ENCODE measurements at places on chromosomes 2 and 18.

GRCh38 chr2:126399001-126399400, 257.0 kb upstream of the GYPC start:
- no peak for DNase-seq

- DNase-seq = no peak
Observed at GRCh38 chr2:157152362-157152761, 105.1 kb upstream of the GALNT5 start.

GRCh38 chr2:130871843-130872740, 35.4 kb downstream of the ARHGEF4 start:
- no peak for DNase-seq

- no peak for DNase-seq
Observed at GRCh38 chr2:62469114-62469513, 36.9 kb downstream of the TMEM17 start.

DNA sequence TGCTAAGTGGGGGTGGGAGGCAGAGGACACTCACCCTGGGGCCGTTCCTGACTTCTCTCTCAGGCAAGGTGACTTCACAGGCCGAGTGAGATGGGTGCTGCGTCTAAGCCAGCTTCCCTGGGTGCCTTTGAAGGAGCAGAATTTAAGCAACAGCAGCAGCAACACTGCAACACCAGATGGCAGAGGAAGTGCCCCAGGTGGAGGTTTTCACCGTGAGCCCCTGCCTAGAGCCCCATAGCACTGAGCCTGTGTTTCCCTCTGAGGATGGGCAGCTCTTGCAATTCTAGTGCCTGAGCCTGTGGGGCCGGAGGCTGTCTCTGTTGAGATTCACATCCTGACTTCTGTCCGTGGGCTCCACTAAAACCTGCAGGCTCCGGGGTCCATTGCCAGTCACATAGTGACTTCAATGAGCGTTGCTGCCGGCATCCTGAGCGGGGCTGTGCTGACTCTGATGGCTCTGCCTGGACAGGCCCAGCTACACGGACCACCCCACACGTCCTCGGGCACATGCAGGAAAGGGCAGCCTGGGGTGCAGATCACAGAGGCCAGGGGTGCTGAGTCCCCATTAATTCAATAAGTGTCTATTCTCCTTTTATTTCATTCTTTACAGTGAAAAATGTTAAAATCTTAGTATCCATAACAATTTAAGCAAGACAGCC, 218.8 kb downstream of the SNTG2 start:
- no peak for DNase-seq

DNA sequence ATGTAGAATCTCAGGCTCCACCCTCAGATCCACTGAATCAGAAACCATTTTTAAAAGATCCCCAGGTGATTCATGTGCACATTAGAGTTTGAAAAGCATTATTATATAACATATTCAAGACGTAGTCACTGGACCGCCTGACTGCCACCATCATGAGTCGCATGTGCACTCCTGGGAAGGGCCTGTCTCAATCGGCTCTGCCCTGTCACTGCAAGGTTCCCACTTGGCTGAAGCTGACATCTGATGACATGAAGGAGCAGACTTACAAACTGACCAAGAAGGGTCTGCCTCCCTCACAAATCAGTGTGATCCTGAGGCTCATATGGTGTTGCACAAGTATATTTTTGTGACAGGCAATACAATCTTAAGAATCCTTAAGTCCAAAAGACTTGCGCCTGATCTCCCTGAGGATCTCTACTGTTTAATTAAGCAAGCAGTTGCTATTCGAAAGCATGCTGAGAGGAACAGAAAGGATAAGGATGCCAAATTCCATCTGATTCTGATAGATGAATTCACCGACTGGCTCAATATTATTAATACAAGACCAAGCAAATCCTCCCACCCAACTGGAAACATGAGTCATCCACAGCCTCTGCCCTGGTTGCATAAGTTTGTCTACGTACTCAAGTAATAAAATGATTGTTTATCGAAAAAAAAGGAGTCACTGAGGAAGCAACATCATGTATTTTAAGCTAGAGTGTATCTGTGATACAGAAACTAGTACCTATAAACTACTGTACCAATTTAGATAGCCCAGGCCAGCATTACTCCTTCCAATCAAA, 26.2 kb downstream of the ATAD2B start:
- DNase-seq = no peak

DNA sequence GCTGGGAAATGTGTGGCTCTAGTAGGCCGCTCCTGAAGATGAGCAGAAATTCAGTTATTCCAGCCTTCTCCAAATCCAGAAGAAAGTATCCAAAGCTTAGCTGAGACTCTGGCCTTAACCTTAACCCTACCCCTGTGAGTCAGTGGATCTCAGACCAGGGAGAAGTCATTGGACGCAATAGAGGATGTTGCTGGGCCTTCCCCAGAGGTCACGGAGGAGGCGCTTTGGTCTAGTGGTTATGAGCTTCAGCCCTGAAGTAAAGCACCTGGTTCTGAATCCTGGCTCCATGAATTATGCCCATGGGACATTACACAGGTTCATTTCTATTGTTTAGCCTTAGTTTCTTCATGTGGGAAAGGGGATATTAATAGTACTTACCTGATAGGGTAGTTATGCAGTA, 24.0 kb downstream of the PKDCC start:
- no peak for DNase-seq

- DNase-seq = no peak
Observed at GRCh38 chr2:27041752-27042151, 9.0 kb downstream of the TMEM214 start.

DNA sequence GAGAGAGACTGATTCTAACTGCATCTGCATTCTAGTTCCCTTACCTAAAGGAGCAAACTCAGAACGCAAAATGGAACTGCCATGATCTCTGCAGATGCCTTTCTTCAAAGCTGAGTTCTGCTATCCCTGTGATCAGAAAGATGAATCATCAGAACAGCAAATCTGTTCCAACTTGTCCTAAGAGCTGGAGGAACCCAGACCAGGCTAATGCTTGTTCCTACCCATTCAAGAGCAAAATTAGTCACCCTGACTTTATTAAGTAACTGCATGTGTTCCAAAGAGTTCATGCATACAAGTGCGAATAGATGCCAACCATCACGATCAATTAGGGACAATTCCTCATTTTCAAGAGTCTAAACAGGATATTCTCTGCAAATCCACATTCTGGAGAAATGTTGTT, 46.5 kb downstream of the MBP start:
- DNase-seq = no peak

- no peak for DNase-seq
Observed at GRCh38 chr18:12460874-12461273, 53.1 kb downstream of the PRELID3A start.

- no peak for DNase-seq
Observed at GRCh38 chr2:74008761-74009395, 24.2 kb downstream of the TET3 start.

GRCh38 chr2:71571945-71572344, 118.6 kb downstream of the DYSF start:
- no peak for DNase-seq

GRCh38 chr18:78741381-78742217, 238.0 kb upstream of the SALL3 start:
- DNase-seq = no peak

DNA sequence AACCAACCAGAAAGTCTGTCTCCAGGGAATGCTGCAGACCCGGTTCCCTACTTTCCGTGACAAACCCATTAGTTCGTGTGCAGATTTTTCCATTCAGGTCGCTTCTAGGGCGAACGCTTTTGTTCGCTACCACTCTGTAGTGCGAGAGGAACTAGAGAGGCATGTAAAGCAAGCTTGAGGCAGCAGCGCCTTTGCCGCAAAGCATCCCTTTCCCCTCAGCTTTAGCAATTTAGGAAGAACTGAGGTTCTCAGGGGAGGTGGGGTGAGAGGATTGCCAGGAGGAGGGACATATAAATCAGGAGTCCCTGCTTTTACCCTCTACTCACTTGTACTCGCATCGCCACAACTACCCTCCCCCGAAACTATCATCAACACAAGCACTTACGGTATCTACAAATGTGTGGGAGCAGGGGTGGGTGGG, 748 bp upstream of the ZNF804A start:
- no peak for DNase-seq

GRCh38 chr2:186984966-186985365, 136.0 kb upstream of the ZSWIM2 start:
- no peak for DNase-seq

GRCh38 chr2:103293742-103294077, 531.9 kb downstream of the TMEM182 start:
- no peak for DNase-seq

GRCh38 chr2:200455958-200456421, 53.9 kb downstream of the KCTD18 start:
- DNase-seq = no peak

DNA sequence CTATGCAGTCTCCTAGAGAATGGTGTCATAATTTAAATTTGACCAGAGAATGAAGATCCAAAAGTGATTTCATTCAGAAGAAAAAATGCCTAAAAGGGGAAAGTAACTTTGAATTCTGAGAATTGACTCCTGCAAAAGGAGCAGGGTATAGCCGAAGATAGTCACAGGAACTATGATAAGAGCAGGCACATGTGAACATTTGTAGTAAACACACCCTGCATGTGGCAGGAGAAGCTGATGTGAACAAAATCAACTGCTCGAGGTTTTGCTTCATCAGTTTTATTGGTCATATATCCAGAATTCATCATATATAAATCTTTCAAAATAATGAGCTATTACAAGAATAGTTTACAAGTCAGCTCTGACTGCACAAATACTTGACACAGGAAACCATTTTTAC, 14.0 kb downstream of the MCFD2 start:
- no peak for DNase-seq

GRCh38 chr2:23012499-23012898, 372.5 kb upstream of the KLHL29 start:
- no peak for DNase-seq

- no peak for DNase-seq
Observed at GRCh38 chr2:118632921-118633320, 214.5 kb downstream of the EN1 start.

DNA sequence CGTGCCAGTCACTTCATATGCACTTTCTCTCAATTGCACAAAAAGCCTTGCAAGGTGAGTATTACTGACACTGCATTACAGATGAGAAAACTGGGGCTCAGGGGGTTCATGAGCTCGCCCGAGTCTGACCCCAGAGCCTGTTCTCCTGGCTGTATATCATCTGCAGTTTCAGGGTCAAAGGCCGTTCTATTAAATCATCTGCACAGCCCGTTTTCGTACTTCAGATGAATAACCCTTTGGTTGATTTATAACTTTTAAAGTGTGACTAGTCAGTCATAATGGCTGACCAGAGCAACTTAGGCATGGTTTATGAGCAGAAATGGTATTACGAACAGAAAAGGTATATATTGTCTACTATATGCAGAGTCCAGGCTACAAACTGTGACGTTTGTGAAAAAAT, 35.3 kb upstream of the NPAS2 start:
- DNase-seq = no peak

DNA sequence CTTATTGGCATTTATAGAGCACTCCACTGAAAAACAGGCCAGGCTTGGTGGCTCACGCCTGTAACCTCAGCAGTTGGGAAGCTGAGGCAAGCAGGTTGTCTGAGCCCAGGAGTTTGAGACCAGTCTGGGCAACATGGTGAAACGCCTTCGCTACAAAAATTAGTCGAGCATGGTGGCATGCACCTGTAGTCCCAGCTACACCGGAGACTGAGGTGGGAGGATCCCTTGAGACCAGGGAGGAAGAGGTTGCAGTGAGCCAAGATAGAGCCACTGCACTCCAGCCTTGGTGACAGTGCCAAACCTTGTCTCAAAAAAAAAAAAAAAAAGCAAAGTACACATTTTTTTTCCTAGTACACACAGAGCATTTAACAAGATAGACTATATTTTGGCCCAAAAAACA, 96.1 kb downstream of the TGIF1 start:
- no peak for DNase-seq

DNA sequence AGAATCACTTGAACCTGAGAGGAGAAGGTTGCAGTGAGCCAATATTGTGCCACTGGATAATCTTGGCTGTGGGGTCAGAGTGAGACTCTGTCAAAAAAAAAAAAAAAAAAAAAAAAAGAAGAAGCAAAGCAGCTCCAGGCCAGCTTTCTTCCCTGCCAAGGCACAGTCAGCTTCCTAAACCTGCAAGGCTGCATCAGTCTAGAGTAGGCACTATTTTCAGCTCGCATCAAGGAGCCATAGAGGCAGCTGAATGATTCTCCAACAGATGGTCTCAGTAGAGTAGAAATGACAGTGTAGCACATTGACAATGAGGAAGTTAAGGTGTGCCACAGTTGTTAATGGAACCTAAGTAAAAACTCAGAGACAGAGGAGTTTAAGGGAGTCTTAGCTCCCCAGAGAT, 35.6 kb downstream of the BMP10 start:
- no peak for DNase-seq

GRCh38 chr18:29711932-29712331, 1330.6 kb downstream of the DSC3 start:
- no peak for DNase-seq

GRCh38 chr2:55011831-55012671, 38.2 kb downstream of the RTN4 start:
- no peak for DNase-seq

DNA sequence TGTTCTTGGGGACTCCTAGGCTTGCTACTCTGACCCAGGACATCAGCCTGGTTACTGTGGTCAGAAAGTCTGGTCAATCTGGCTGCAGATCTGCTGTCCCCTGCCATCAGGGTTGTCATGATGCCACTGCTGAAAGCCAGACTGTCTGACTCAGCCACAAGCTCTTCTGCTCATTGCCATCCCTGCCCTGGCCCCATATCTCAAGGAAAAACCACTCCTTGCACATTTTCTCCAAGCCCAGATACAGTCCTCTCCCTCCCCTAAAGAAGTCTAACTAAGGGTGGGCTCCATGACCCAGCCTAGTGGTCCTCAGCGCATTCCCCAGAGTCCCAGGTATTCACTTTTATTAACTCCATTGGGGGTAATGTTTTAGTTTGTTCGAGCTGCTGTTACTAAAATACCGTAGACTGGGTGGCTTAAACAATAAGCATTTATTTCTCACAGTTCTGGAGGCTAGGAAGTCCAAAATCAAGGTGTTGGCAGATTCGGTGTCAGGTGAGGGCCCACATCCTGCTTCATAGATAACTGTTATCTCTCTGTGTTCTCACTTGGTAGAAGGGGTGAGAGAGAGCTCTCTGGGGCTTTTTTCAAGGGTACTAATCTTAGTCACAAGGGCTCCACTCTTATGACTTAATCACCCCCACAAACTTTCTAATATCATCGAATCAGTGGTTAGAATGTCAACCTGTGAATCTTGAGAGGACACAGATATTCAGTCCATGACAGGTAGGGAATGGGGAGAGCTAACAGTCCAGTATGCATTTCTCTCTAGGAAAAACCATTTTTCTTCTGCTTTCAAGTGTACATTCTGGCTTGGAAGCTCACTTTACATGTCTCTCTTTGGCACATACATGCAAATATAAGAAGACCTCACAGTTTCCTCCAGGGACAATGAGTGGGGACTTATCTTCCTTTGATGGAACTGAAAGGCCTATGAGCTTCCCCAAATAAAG, 94.8 kb upstream of the CXCR4 start:
- no peak for DNase-seq

GRCh38 chr2:70942396-70943204, 6.9 kb downstream of the ATP6V1B1 start:
- DNase-seq = peak; percentile 17
